SW480 (cell line): ENCODE measurements at places on chromosomes 6 and 20.
A peak's percentile ranks its signal among the peaks of the same experiment; 100 is the strongest.

DNA sequence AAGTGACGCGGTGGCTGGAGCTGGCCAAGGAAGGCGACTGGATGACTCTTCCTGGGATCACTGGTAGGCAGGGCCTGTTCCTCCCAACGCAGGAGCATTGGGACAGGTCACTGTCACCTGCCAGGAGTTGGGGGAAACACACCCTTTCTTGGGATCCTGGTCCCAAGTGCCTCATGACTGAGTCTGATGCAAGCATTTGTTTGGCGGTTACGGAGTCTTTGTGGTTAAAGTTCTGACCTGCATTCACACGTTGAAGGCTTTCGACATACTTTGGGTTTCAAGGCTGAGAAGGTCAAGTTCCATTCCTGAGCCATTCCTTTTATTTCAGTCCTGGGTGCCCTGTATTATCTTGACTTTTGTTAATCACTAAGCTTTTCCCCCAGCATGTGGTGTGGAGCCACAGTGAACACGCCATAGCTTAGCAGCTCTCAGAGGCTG lies 6.0 kb downstream of the PNLDC1 start:
- no peak for DNase-seq

GRCh38 chr6:16001158-16001557 lies 127.7 kb upstream of the MYLIP start:
- no peak for DNase-seq

- DNase-seq, result no peak
Measured at GRCh38 chr20:13684566-13685222, 46.0 kb upstream of the TASP1 start.

DNA sequence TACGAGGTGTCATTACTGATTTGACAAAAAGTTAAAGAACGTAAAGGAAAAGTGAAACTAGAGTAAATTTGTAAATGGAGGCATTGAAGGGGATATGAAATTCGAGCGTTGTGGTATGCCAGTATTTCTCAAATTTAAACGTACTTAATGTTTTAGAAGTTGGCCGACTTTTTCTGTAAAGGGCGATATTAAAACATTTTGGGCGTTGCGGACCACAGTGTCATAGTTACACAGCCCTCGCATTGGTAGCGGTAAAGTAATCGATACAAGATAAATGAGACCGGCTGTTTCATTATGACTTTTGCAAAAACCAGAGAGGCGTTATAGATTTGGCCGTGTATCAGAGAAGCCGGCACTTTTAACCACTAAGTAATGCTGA lies 39.6 kb downstream of the OR2B2 start:
- DNase-seq, result peak; percentile 11

- no peak for DNase-seq
Measured at GRCh38 chr6:170366248-170366960, 59.8 kb downstream of the FAM120B start.

- DNase-seq, result no peak
Measured at GRCh38 chr6:98977671-98978292, 30.0 kb upstream of the FBXL4 start.

DNA sequence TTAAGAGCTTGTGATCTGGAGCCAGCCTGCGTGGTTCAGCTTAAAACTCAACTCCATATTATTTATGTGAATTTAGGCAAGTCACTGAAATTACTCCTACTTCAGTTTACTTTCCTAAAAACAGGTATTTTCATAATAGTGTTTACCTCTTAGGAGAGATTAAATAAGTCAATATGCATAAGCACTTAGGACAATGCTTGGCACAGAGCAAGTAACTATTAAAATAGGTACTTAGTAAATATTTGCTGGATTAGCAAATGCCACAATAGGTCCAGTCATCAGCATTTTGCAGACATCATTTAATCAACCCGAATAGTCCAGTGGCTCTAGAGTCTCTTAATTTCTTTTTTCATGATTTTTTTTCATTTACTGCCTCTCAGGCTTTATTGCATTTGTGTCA lies 78.6 kb upstream of the PTPRK start:
- DNase-seq, result no peak

DNA sequence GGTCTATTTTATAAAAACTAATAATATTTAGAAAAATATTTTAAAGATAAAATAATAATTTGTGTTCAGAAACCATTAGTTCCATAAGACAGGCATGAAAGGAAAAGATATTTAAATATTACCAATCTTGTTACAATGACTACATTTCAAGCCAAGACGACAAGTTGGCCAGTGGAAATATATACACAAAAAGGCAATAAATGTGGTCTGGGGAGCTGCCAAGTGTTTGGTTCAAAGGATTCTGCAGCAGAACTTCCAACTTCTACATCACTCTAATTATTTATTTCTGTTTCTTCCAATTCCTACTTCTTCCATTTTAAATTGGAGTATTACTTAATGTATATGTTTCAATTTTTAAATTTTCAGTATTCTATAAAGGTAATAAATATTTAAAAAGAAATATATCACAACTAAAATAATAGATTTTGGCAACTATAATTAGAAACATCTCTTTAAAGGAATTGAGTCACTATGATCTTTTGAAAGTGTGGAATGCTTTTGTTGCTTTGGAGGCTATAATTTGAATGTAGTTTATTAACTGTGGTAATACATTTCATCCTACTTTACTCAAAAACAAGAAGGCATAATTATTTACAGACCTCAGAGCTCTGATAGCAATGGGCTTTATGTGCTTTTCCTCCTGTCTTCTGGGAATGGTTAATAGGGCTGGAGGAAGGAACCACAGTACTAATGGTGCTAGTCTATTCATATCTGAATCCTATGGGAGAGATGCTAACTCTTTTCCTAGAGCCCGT lies 129.7 kb upstream of the FAM184A start:
- peak; percentile 2 for DNase-seq
